ENCODE measurements at places on chromosomes 4 and X. TPM values are rescaled to one million over a fixed set of nuclear protein-coding genes. Genes with fewer than 3 reads are reported as not detected.

The MAGEB10 gene
- not detected for total RNA-seq

The SLC9B1 gene
- total RNA-seq = 0.65 TPM

The TMEM192 gene
- total RNA-seq = 15.8 TPM

The TMPRSS11F gene
- total RNA-seq = not detected

The NOX1 gene
- total RNA-seq = not detected

The ZCCHC18 gene
- 0.65 TPM for total RNA-seq

The F9 gene
- total RNA-seq = not detected

The TMPRSS11A gene
- total RNA-seq = not detected

The CT55 gene
- total RNA-seq = not detected

The CPLX1 gene
- total RNA-seq = 4.3 TPM

The MBTPS2 gene
- 8.6 TPM for total RNA-seq
